ENCODE measurements at places on chromosomes 11 and 22.

GRCh38 chr11:47887910-47888569, 39.9 kb upstream of the NUP160 start:
- no peak for DNase-seq

DNA sequence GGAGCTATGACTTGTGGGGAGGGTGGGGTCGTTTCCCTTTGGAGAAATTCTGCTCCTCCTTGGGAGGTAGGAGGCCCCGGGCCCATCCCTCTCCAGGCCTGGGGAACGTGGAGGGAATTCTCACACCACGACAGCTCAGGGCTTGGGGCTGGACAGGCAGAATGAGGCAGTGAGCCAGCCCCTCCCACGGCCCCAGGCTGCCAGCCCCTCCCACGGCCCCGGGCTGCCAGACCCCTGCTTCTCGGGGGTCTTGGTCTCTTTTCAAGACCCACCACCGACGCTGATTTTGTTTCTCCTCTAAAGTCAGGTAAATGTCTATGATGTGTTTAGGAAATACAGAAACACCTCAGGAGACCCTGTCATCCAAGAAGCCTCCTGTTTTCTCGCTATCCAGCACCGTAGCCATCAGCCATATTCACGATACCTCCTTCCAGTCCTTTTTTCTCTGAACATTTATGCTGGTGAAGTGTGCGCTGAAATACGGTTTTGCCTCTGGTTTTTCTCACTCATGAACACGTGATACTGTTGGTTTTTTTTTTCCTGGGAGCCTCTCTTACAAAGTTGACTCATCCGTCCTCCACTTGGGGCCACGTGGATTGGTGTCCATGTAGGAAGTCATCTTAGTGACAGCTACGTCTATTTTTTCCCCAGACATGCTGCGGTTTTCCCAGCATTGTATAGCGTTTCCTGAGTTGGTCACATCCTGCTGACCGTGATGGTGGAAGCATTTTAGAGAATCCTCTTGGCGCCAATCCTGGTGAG, 1219.6 kb downstream of the BRD1 start:
- no peak for DNase-seq

- no peak for DNase-seq
Measured at GRCh38 chr11:6505577-6506240, 8.6 kb downstream of the DNHD1 start.

DNA sequence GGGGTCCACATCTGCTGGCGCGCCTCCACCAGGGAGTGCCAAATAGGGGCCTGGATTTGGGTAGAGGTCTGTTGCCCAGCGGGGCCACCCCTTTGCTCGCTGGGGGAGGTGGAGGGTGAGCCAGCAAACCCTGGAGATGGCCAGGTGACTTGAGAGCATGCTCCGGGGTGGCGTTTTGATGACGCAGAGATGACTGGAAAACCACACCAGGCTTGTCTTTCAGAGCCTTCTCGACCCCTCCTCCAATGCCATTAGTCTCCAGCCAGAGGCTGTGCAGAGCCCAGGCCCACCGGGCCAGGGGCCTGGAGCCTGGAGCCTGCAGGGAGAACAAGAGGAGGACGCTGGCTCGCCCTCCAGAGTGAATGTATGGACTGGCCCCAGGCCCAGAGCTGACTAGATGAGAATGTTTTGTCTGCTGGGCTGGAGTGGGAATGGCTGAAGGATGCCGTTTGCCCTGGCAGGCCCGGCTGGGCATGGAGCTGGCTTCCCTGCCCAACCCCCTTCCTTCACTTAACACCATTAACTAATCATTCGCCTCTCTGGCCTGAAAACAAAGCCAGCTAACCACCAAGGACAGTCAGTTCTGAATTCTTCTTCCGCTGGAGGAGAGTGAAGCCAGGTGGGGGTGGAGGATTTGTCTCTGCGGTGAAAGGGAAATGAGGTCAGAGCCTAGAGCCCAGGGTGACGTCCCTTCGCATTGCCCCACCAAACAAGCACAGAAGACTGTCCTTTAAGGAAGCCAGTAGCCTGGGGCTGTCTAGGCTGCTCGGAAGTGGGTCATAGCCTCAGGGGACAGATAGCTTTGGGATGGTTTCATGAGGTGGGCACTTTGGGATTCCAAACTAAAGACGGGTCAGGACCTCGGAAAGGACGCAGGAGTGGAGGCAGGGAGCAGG, 1.6 kb upstream of the MCAM start:
- DNase-seq: peak; percentile 75

DNA sequence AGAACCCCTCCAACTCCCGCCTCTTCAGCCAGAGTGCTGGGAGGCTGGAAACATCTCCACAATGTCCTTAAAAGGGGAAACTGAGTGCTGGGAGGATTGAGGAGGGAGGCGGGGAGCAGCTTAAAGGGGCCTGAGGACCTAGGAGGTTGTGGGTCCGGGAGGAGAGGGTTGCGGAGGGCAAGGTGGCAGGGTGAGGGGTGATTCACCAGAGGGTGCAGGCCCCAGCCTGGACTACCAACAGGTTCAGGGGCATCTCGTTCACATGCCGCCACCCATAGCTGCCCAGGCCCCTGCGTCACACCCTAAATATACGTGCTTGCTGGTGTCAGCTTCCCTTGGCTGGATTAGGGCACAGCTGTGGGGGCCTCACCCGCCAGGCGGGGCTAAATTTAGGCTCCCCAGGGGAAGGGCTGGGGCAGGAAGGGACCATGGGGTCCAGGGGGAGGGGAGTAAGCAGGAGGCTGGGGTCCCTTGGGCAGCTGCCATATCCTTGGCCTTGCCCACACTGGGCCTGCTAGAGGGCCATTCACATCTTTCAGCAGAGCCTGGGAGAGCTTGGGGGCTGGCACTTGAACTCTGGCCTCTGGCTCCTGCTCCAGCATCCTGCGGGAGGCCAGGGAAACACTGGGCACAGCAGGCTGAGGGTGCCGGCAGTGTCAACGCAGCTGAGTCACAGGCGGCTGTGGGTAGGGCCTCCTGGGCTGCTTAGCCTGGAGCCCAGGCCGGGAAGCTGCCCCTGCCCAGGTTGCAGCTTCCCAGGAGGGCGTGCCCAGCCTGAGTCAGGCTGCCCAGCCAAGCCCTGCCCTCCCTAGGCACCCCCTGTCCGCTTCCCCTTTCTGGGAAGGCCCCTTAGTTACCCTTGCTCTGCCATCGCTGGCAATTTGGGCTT, 1.3 kb downstream of the EHBP1L1 start:
- DNase-seq: no peak

DNA sequence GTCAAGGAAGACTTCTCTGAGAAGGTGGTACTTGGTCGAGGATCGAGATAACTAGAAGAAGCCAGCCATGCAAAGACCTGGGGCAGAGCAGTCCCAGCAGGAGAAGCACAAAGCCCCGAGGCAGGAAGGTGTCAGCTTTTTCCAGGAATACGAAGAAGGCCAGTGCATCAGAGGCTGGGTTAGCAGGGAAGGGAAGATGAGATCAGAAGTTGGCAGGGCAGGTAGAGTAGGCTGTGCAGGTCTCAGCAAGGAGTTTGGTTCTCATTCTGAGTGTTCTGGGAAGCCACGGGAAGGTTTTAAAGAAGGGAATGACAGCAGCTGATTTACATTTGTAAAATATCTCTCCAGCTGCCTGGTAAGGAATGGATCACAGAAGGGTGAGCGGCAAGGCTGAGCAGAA, 111.3 kb downstream of the TENM4 start:
- no peak for DNase-seq

DNA sequence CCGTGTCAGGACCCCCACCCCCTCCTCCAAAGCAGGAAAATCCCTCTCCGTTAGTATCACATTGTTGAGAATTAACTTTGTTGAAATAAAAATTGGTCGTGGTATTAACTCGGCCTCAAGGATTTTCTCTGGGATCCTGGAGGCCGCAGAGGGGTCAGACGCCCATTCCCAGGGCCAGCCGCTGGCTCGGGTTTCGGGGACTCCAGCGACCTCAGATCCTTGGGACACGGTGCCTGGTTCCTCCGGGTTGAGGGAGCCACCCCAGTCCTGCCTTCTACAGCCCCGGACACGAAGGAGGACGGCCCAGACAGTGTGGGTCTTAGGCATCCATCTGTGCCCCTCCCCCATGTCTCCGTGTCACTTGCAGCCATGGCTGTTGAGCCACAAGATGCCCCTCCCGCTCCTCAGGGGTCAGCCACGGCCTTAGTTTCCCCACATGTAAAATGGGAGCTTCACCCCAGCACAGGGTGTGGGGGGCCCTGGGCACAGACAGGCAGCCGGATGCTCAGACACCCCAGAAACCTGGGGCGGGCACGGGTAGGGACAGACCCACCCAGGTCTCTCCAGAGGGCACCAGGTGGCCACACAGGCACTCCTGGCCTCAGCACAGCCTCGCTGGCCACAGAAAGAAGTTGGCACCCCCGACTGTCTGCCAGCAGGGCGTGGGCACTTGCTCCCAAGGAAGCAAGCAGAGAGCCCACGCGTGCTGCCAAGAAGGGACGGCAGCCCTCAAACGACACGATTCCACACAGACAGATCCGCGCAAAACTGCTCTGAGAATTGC, 15.5 kb downstream of the GP1BB start:
- DNase-seq: no peak

DNA sequence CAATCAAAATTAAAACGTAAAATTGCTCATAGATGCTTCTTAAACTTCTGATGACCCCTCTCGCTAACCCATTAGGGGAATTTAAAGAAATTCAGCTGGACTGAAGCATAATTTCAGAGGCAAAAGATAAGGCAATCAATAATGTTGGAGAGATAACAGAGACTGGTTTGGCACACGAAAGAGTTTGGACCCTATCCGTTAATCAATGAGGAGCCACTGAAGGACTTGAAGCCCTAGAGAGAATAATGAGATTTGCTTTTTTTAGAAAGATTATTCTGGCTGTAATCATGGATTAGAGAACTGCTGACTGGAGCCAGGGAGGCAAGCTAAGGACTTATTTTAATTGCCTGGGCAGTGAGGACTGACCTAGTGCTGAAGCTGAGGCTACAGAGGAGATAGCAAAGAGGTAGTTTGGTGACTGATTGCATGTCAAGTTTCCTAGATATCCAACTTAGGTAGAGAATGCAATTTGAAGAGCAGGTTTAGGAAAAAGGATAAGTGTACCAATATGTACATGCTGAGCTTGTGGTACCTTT, 11.9 kb upstream of the ARHGAP42 start:
- no peak for DNase-seq

- no peak for DNase-seq
Measured at GRCh38 chr11:34425867-34426266, 12.9 kb upstream of the CAT start.

GRCh38 chr11:868394-868793, 25.7 kb downstream of the TSPAN4 start:
- DNase-seq: no peak

DNA sequence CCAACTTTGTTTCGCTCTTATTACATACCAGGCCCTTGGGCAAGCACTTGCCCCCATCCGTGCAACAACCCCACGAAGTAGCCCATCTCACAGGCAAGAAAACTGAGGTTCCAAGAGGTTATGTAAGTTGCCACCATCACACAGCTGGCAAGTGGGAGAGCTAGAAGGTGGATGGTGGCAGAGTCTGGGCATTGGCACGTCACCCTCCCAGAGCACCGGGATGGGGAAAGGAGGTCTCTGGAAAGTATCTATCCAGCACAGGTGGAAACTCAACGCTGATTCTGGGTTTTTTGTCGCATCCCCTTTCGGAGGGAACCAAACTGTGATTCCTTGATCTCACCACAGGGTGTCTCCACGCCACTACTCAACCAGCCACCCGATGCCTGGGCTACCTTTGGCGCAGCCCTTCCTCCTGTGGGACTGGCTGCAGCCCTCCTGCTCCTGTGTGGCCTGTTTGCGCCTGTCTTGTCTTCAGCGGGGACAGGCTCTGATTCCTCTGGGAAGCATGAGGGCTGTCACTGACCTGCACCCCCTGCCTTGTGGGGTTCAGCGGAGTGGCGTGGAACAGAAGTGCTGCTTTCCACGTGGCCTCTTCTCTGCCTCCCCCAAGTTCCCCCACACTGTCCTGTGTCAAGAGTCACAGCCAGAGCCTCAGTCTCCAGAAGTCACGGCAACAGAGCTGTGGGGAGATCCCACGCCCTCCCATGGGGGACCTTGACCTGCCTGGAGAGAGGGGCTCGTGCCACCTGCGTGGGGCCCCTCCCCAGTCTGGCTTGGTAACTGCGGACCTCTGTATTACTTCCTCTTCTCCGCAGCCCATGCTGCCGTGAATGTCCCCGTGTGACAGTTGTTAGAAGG, 34.4 kb upstream of the TRIM29 start:
- peak; percentile 33 for DNase-seq

- DNase-seq: no peak
Measured at GRCh38 chr11:130585545-130585944, 137.1 kb downstream of the ADAMTS15 start.

GRCh38 chr11:38402063-38402462, 1804.0 kb upstream of the RAG2 start:
- DNase-seq: no peak

DNA sequence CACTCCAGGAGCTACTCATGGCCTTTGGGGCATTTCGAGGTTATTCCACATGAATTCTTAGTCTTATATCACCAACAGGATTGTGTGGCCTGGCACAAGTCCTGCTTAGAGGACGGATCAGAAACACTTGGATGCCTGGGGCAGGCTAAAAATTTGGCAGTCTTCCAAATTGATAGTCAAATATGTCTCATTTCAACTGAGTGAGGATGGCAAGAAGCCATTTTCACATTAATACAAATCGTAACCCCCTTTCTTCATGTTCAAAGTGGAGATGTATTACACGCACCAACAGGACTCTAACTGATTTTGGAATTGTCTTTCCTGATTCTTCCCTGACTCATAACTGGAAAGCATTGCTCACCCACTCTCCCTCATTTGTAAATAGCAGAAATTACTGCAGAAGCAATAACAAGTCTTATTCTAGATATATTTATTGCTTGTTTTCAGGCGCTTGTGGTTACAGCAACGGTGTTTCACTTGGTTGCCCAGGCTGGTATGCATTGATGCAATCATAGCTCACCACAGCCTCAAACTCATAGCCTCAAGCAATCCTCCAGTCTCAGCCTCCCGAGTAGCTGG, 10.3 kb upstream of the CCDC86 start:
- DNase-seq: no peak

DNA sequence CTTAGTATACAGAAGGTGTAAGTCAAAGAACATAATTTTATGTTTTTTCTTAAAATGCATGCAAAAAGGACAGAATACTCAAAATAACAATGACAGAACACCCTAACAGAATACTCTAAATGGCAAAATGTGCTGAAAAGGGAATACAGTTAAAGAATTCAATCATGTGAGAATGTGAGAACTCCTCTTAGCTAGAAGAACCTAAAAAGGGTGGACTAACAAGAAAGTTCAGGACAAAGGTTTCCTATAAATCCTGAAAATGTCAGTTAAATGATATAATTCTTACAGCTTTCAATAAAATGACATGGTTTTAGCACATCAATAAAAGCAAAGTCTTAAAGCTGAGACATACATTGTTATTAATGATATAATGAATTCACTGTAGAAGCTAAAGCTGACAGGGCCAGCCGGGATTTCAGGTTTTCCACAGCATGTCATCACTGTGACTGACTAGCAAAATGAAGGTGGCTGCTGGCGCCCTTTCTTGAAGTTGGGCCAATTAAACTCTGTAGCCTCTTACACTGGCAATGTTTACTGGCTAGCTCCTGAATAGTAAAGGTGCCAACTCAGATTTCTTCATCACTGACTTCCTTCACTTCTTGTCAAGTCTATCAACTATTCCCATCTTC, 244.4 kb downstream of the TTC28 start:
- DNase-seq: no peak
